ENCODE measurements at places on chromosomes 1 and 21.

GRCh38 chr1:58824753-58825389 is 41.0 kb upstream of the JUN start:
- no peak for DNase-seq

- no peak for DNase-seq
Measured at GRCh38 chr1:171468120-171468750, 17.1 kb upstream of the PRRC2C start.

DNA sequence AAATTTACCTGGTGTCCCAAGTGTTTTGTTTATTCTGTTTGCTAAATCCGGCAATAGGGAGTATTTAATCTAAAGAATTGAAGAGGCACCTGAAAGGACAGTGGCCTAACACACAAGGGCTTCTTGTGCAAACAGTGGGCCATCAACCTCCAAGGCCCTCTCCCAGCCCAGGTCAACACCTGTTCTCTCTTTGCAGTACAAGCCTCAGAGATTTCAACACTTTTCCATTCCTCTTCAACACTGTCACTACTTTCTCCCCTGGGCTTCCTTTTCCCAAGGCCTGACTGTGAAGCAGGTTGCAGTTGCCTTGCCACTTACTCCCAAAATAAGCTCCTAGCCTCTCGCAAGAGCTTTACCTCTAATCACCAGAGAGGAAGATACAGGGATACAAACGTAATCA is 3.2 kb upstream of the SNAPIN start:
- DNase-seq, result no peak

DNA sequence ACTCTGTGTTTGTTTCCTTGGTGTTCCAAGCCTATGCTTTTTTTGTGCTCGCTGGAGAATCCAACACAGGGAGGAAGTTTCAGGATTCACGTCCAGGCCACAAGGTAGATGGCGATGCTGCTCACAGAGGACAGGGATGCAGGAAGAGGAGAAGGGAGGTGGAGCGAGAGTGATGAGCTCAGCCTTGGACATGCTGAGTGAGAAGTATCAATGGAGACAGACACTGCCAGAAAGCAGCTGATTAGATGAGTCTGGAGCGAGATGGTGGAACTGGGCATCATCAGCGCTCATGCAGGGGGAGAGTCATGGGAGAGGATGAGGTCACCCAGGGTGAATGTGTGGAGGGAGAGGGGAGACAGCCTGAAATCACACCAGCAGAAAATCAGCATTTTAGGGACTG is 110.0 kb downstream of the GLUL start:
- no peak for DNase-seq

- no peak for DNase-seq
Measured at GRCh38 chr1:36612881-36613280, 130.2 kb upstream of the CSF3R start.

GRCh38 chr1:35568975-35569395 is 4.1 kb upstream of the TFAP2E start:
- peak; percentile 22 for DNase-seq

DNA sequence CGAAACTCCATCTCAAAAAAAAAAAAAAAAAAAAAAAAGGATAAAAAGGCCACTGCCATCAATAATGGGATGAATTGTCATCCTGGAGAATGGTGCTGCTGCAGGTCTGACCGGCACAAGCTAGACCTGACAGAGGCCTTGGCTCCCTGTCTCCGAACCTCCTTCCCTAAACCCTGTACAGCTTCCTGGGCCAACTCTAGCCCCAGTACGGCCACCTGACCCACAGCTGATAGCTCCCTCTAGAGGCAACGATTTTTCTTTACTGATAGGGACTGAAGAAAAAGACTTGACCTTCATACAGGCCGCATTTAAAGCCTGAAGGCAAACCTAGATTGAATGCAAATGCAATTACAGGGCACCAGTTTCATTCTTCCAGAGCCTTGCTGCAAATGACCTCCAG is 30.7 kb downstream of the NOL9 start:
- no peak for DNase-seq

GRCh38 chr1:231355171-231355570 is 17.1 kb downstream of the SPRTN start:
- no peak for DNase-seq

Measured in NCI-H446 treated with DMSO at 0.1 percent for 48 hours (cell line).